Ureter (tissue), 1 donor: ENCODE measurements at places on chromosomes 2 and 18. TPM values are rescaled to one million over a fixed set of nuclear protein-coding genes. Genes with fewer than 3 reads are reported as not detected.

CD8B2 gene
- total RNA-seq = 0.65 TPM

DNA sequence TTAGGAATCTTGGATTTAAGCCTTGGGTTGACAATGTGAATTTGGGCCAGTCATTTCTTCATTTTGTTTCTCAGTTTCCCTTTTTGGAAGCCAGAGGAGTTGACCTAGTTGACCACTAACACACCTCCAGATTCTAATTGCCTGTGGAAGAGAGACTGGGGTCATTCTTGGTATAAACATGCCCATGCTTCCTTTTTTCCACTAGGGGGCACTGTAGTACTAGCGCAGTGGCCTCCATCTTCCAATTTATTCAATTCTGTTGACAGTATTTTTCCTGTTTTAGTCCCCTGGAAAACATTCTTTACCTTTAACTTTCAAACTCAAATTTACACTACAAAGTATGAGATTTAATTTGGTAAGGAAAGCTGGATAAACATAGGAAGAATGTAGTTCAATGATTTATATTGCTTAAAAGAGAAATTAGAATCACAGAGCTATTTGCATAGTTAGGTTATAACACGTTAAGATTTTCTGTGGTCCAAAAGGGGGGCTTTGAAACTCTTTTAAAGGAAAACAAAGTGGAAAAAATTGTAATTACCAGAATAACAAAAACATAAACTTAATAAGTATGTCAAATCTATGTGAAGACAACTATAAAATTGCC is 57.5 kb upstream of the AGPS start:
- no peak for DNase-seq

GRCh38 chr18:45834306-45834705 is 8.8 kb downstream of the SIGLEC15 start:
- DNase-seq = no peak

DNA sequence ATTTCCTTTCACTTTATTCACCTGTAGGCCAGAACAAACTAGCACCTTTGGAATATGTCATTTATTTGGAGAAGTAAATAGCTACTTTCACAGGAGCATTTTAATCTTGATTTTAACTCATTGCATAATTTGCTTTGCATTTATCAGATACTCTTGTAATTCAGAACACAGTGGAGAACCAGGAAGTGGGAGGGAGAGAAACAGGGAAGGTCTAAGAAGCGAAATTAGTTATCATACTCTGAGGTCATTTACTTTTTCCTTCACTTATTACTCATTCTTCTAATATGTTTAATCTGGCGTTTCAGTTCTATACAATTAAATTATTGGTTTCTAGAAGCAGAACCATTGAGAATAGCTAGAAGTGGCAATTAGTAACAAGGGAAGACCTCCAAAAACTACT is 20.7 kb downstream of the RBM44 start:
- DNase-seq = no peak

DNA sequence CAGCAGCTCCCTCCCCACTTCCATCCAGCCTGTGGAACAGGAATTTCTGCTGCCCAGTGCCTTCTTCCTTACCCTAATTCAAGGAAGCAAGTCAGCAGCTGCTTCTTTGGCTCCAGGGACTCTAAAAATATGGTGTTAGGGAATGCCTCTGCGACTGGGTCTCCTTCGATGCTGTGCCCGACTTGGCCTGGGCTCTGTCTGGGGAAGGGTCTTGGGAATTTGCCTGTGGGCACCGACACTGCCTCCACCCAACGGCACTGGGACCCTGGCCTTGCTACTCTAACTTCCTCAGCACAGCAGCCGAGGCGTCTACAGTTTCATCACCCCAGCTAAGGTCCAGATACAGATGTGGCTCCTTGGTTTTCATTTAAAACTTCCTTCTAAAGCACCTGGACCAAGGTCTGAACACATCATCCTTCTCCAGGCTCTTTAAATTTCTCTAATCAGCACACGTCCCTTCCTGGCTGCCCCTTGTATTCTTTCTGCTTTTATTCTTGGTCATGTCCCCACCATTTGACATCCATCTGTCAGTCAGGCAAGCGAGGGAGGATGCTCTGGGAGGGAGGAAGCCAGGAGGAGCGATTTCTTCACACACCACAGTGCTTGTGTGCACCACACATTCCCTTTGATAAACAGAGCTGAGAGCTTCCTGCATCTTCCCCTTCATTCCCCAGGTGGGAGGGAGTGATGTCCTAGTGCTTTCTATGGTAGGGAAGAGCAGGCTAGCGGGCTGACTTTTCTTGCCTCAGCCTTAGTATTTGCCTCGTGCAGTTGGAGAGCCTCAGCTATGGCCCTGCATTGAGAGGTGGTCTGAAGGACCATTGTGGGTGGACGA is 6.8 kb downstream of the LBH start:
- DNase-seq = no peak
